ENCODE measurements at places on chromosomes 1 and 21.

DNA sequence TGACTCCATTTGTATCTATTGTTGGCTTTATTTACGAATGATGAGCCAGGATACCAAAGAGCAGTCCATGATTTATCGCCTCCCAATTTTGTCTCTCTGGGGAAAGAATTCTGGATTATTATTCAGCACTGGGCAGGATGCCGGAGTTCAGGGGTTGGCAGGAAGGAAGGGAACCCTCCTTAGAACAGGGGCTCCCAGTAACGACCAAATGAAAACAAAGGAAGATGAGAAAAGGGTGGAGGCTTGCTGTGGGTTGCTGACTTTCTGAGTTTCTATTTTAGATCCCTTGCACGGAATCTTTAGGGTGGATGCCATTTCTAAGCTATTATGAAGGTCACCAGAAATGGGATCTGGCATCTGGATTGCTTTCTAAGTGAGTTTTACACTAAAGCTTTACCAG, 231.2 kb upstream of the LYPLAL1 start:
- DNase-seq, result no peak

DNA sequence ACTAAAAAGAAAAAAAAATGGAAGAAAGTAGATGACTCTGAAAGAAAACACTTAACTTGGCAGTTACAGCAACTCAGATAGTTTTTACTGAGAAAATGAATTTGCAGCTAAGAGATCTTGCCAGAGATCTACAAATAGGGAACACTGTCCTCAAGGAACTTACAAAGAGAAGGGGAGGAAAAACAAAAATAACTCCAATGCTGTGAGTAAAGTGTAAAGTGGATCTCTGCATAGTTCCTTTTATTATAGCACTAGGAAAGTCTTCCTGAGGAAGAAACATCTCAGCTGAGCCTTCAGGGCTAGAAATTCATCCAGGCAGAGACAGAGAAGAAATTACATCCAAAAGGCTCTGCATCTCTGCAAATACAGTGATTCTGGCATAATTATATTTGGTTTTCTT, 3.9 kb downstream of the CD1B start:
- no peak for DNase-seq

DNA sequence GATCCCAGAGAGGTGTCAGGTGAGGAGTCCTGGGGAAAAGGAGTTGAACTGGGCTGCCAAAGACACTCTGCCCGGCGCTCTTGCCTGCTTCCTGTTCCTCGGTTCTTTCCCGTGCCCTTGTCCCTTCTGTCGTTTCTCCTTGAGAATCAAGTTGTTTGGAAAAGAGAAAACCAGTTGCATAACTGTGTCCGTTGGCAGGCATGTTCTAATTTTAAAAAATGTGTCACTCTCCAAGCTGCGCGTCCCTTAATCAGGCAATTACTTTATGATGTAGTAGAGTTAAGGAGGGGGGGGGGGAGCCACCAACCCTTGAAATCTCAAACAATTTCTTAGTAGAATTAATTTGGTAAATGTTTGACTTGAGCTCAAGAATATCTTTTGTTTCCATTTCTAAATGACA, 105.9 kb upstream of the IGSF21 start:
- no peak for DNase-seq

GRCh38 chr1:202967684-202968281, 726 bp upstream of the CYB5R1 start:
- no peak for DNase-seq

GRCh38 chr21:21163904-21164303, 165.7 kb downstream of the NCAM2 start:
- DNase-seq, result peak; percentile 42

- no peak for DNase-seq
These were observed 73.3 kb upstream of the C1orf115 start for GRCh38 chr1:220616836-220617235.

DNA sequence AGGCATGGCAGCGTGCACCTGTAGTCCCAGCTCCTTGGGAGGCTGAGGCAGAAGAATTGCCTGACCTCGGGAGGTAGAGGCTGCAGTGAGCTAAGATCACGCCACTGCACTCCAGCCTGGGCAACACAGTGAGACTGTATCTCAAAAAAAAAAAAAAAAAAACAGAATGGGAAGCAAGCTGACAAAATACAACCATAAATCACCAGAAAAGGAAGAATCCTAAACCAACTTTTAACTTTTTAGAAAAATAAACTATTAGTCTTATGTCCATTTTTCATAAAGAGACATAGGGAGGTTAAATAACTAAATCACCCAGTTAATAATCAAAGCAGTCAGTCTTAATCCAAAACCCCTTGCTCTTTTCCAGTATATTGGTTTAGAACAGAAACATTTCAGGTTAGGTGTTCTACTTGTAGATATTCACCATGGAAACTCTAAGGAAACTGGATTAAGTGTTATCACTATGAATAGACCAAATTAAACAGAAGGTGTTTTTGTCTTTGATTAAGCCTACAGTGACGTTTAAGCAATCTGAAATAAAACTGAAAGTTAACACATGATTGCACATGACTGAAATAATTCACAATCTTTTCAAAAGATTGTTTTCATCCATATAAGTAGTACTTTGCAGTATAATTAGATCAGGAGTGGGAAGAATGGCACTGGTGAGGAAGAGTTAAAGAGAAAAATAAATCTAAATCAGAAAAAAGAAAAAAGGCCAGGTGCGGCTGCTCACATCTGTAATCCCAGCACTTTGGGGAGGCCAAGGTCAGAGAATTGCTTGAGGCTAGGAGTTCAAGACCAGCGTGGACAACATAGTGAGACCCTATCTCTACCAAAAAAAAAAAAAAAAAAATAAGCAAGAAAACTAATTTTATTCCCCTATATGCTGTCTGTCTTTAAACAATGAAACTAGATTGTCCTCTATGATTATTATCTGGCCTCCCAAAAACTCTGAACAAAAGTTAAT, 9.6 kb downstream of the CDC42BPA start:
- DNase-seq, result no peak

GRCh38 chr1:227753999-227754711, 18.9 kb downstream of the SNAP47 start:
- no peak for DNase-seq

DNA sequence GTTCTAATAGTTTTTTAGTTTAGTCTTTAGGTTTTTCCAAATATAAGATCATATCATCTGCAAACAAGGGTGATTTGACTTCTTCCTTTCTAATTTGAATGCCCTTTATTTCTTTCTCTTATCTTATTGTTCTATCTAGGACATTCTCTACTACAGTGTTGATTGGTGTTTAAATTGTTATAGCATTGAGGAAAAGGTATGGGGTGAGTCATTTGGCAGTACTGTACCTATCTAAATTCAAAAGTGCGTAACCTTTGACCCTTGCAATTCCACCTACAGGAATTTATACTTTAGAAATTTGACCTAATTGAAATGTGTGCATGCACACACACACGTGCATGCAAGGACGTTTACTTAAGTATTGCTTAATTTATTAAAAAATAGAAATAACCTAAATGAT, 78.3 kb downstream of the MAB21L3 start:
- no peak for DNase-seq

DNA sequence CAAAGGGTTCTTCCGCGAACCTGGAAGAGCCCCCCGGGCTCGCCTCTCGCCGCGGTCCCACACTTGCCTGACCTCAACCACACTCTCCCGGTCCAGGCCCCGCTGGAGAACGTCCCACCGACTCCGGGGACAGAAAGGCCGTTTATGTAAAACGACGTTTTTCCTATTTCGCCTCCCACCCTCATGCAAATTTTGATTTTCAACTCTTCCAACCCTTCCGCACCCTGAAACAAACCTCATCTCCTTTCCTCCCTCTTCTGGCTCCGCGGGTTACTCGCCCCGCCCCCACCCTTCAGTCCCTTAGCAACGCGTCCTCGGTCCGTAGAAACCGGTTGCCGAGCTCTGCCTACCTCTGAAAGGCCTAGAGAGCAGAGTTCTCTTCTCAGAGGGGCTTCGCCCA, at the start of gene C1orf141:
C1orf141 (minus strand) TSS at position 276 of the 400 bp plus-strand sequence. CDS start 7,730 bp downstream, outside the sequence.
- no peak for DNase-seq

GRCh38 chr1:47527653-47528272, 89.9 kb downstream of the FOXD2 start:
- peak; percentile 20 for DNase-seq

GRCh38 chr1:97210307-97210706, 488.7 kb downstream of the PTBP2 start:
- no peak for DNase-seq

DNA sequence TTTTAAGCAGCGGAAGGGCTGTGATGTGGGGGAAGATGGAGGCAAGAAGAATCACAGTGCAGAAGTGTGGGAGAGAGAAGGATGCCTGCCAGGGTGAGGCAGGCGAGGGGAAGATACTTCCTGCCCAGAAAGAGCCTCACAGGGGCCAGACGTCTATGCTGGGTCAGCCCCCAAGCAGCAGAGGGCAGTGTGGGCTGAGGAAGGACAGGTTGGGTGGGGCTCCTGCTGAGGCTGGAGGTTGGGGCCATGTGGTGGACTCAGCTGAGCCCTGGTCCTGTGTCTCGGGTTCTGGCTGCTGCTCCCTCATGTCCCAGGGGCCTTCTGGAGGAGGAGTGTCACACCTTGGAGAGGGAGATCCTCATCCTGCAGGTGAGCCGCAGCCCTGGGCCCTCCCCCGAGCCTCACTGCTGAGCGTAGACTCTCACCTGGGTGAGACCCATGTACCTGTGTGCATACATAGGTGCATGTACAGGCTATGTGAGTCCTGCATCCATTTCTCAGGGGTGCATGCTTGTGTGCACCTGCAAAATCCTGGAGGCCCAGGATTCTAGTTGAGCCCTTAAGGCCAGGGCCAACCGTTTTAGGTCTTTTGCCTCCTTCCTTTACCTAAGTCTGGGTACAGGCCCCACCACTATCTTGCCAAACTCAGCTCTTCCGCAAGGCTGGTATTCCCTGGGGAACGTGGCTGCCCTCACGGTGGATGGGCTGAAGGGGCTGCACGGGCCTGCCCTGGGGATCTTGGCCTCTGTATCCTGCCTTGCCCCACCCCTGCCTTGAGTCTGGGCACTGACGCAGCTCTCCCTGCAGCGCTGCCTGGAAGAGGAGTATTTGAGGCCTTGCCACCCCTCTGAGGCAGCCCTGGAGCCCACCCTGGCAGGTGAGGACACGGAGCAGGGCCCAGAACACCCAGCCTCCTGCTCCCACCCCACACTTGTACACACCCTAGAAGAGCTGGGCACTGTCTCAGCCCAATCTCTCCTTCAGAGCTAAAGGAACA, 3.7 kb downstream of the CCDC24 start:
- DNase-seq, result no peak

- DNase-seq, result no peak
These were observed 440.0 kb downstream of the MATN1 start for GRCh38 chr1:30283199-30283962.

GRCh38 chr1:46026531-46026930, 105.9 kb downstream of the PIK3R3 start:
- no peak for DNase-seq

DNA sequence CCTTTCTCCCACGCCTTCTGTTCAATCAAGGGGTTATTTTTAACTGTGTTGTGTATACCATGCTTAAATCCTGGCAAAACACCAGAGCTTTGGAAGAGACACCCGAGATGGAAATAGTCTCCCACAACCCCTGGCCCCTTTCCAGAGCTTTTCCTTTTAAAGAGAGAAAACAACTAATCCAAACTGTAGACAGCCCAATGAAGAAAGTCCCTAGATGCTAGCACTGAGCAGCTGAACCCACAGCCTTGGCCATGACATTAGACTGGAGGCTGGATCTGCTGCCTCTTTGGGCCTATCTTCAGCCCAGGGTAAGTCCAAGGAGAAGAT, 64.9 kb upstream of the ARTN start:
- DNase-seq, result no peak

- DNase-seq, result no peak
These were observed 25.0 kb upstream of the PHTF1 start for GRCh38 chr1:113784104-113784779.

DNA sequence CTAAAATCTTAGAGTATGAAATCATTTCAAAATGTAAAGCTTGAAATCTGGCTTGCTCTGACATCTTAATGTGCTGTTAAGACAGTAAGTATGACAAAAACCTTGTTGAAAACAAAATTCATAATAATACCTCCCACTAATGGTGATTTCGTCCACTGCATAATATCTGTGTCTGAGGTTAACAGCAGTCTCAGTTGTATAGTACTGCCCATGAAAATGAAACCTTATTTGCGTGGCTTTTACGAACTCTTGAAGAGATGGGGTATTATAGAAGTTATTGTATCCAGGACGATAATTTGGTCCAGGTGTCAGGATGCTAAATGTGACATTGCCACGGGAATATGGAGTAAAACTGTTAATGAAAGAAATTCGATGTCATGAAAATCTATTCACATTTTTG, 99.9 kb downstream of the USH2A start:
- DNase-seq, result no peak

DNA sequence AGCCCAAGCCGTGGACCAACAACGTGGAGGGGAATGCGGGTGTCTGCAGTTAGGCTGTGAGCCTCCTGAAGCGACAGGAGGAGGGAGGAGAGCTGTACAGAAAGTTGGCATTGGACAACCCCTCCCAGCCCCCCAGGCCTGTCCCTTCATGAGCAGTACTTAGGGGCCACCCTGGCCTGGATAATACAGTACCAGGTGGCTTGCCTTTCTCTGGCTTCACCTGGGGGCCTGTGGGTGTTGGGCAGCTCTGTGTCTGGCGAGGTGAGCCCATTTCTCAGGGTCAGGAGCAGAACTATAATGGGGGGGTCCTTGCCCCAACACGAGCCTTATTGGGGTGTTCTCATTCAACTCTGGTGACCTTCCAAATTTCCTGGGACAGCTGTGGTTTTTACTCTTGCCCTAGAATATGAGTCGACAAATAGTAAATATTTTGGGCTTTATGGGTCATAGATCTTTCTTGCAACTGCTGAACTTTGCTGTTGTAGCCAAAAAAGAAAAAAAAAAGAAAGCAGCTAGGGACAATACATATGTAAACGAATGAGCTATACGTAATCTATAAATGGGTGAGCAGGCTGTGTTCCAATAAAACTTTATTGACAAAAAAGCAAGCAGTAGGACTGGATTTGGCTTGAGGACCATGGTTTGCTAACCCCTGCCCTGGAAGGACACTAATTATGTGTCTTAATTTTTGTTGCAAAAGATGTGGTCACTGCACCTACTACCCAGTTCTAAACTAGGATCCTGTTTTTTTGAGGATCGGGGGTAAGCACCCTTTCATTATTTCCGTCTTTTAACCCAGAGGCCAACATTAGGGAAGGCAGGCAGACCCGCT, 11.4 kb downstream of the COQ8A start:
- DNase-seq, result no peak

DNA sequence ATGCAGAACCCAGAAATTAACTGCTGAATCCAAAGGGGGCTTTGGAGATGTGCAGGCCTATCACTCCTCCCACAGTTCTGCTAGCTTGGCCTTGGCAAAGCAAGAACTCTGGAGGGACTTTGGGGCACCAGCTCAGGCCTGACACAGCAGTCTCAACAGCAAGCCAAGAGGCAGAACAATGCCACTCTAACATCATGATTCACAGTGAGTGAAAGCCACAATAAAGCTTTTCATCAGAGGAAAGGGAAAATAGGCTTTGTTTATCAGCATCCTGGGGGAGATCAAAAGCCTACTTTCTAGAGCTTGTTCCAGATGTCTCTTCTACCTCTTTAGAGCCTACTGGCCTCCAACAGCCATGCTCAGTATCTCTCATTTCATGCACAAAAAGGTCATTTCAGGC, 283.4 kb downstream of the KCNH1 start:
- no peak for DNase-seq

- DNase-seq, result no peak
These were observed 5.4 kb downstream of the SOAT1 start for GRCh38 chr1:179298952-179299351.

- no peak for DNase-seq
These were observed 149.0 kb upstream of the RAB4A start for GRCh38 chr1:229121845-229122436.

Measured in NCI-H774 (cell line).